ENCODE measurements at places on chromosomes 5 and 9.

GRCh38 chr5:167579693-167580055, 711.8 kb upstream of the WWC1 start:
- DNase-seq: no peak

- DNase-seq: peak; percentile 23
Measured at GRCh38 chr5:135660826-135661575, 82.2 kb upstream of the CXCL14 start.

GRCh38 chr5:74034733-74035132, 408.7 kb downstream of the ARHGEF28 start:
- DNase-seq: no peak

DNA sequence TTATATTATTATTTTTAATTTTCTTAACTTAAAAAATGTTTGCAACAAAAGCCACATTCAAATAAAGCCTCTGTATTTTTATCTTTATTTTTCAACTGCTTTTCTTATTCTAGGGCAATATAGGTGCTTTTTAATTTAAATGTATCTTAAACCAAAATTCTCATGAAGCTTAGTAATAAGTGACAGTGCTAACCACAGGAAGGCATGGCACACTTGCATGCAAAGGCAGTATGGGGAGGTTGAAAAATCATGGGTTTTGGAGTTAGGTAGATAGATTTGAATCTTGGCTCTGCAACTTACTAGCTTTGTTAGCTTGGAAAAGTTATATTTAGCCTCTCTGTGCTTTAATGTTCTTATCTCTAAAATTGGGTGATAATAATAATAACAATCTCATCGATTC, 458.0 kb downstream of the DMAC1 start:
- DNase-seq: no peak

DNA sequence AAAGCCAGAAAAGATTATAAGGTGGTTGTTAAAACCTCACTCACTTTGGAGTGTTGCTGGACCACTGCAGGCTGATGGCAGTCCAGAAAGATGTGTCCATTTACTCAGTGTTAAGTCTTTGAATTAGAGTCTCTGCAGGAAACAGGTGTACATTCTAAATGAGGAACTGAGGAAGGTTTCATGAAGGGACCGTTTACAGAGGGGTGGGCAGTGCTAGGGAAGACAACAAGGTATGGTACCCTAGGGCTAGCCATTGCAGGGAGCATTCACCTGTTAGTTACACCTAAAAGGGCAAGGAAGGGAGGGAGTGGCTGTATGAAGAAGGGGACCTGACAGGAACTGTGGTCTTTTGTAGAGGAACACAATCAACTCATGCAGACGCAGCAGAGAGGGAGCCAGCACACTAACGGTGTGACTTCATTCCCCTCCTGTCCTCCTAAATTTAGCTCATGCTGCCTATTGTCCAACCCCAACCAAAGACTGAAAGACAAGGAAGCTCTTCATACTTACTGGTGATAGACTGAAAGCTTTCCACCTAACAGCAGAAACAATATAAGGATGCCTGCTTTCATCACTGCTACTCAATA, 32.2 kb upstream of the PAX5 start:
- DNase-seq: no peak

DNA sequence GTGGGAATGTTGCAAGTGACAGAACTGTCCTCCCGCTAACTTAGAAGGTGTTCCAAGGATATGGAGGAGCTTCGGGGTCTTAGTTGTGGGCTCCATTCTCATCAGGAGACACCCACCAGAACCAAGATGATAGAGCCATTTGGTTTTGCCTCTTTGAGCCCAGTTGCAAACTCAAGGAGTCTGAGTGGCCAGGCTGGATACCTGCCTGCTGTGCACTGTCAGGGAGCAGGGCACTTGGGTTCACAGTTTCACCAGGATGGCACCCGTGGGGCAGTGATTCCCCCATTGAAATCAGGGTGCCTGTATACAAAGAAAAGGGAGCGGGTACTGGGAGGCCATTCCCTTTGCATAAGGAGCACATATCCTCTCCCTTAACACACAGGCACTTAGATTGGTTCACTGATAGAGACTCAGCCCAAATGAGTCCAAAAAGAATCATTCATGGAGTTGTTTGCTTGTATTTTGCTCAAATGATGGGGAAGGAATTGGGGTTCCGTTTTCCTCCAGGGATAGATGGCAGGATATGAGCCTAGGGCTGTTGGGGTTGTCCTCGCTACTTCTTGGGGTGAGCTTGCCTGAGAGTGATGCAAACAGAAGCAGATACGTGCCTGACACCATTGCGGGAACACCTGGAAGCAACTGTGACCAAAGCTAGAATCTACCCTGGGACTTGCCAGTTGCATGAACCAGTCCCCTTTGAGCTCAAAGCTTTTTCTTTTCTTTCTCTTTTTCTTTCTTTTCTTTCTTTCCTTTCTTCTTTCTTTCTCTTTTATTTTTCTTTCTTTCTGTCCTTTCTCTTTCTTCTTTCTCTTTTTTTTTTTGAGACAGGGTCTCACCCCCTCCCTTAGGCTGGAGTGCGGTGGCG, 1.3 kb upstream of the PRR7 start:
- no peak for DNase-seq

GRCh38 chr5:174140452-174141020, 95.0 kb downstream of the NSG2 start:
- no peak for DNase-seq

DNA sequence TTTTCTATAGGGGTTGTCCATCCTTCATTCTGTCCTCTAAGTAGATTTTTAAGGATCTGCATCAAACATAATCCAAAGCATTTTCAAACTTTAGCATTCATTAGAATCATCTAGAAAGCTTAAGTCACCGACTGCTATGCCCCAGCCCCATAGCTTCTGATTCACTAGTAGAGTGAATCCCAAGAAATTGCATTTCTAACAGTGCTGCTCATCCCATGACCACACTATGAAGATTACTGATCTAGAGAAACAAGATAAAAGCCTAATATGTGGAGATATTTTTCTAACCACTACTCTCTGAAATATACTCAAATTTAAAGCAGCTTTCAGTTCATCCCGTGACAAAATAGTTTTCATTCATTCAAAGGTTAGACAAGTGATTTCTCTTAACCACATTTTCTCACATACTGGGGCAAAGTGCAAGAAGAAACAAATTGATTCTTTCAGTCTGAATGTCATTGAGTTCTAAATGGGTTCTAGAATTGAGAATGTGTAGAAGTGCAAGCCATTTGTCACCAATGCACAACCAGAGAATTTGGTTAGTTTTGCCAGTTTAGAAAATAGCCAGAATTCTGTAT, 286.9 kb upstream of the CD180 start:
- no peak for DNase-seq

GRCh38 chr9:20692554-20692953, 8.5 kb downstream of the FOCAD start:
- DNase-seq: no peak

DNA sequence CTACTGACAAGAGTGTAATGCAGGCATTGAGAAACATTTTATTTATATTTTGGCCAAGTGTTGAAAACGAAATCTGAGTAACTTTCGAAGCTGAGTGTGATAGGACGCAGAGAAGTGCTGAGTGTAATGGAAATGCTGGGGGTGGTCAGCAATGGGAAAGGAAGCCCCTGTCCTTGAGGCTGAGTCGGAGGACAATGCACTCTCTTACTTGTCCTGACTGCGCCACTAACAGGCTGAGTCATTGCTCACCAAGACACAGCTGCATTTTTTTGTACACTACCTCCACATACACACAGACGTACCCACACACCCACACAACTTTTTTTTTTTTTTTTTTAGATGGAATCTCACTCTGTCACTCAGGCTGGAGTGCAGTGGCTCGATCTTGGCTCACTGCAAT, 637.7 kb downstream of the SLCO4C1 start:
- no peak for DNase-seq

- DNase-seq: no peak
Measured at GRCh38 chr9:127531676-127532075, 80.4 kb downstream of the LRSAM1 start.

GRCh38 chr5:67870662-67871061, 344.9 kb upstream of the PIK3R1 start:
- DNase-seq: no peak

DNA sequence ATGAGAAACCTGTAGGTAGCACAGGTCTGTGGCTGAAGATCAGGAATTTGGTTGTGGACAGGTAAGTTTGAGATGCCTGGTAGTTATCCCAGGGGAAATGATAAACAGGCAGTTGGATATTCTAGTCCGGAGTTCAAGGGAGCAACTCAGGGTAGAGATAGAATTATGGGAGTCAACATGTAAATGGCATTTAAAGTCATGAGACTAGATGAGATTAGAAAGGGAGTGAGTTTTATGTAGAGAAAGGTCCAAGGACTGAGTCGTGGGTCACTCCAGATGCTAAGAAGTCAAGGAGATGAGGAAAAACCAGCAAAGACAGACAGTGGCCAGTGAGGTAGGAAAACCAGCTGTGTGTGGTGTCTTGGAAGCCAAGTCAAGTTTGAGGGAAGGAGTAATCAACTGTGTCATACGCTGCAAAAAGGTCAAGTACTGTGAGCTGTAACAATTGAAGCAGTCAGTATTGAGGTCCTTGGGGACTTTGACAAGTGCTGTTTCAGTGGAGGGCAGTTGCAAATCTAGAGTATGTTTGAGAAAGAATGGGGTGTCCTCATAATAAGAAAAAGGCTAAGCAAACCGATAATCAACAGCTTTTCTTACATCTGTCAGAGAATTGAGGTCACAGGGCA, 18.2 kb downstream of the GNPDA1 start:
- DNase-seq: no peak

GRCh38 chr5:6078881-6079280, 299.5 kb downstream of the MED10 start:
- no peak for DNase-seq

DNA sequence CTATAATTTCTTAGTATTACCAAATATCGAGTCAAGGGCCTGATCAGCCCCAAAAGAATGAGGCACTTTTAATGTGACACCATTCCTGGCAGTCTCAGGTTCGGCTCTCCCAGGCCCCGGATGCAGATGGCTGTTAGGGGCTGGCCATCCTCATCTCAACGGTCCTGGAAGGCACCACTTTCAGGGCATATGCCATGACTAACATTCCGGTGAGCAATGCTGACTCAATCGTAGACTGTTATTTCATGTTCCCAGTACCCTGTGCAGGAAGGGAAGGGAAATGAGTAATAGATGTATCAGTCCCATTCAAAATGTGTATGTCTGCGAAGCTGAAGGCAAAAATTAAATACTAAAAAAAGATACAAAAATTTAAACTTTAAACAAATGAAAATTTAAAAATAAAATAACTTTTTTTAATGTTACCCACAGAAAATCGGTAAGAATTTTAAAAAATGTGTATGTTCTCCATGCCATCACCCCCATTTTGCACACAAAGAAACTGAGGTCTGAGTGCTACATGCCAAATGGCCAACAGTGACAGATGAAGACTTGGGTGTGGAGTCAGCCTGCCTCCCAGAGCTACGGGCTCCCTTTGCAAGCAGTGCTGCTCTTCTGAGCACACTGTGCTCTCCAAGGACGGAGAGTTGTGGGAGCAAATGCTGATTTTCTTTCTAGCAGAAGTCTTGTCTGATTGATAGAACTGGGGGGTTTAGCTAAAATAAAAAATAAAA, 79.0 kb downstream of the GLDC start:
- no peak for DNase-seq

GRCh38 chr5:10460252-10460906, 18.7 kb downstream of the ROPN1L start:
- DNase-seq: no peak

DNA sequence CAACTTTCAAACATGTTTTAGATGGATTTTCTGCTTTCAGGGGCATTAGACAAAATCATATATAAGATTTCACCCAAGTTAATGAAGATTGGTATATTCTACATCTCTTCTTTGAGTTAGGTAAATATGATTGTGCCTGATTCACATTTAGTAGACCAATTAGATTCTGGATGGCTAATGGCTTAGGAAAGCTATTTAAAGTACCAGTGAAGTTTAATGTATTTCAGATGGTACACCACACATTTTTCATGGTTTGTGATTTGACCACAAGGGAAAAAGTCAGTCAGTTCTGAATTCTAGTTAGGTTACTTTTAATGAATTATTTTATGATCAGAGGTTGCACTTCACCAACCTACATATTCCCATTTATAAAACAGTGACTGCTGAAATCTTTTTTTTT, 409.7 kb downstream of the ADGRV1 start:
- no peak for DNase-seq

DNA sequence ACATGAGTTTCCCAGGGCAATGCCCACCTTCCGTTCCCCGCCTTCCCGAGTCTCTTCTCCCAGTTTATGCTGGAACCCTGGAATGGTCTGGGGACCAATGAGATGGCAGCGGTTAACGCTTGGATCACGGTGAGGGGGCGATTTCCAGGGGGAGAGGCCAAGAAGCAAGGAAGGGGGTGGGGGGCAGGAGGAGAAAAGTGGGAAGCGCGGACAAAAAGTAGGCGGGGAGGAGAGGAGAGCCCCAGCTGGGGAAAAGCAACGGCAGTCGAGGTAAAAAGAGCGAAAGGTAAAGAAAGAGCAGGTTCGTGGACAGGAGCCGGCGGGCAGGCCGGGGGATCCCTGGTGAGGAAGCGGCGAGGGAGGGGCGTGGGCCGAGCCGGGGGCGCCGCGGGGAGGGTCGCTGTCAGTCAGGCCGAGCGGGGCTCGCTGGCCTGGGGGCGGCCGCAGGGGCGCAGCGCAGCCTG, 508 bp upstream of the SNCAIP start:
- DNase-seq: peak; percentile 47

DNA sequence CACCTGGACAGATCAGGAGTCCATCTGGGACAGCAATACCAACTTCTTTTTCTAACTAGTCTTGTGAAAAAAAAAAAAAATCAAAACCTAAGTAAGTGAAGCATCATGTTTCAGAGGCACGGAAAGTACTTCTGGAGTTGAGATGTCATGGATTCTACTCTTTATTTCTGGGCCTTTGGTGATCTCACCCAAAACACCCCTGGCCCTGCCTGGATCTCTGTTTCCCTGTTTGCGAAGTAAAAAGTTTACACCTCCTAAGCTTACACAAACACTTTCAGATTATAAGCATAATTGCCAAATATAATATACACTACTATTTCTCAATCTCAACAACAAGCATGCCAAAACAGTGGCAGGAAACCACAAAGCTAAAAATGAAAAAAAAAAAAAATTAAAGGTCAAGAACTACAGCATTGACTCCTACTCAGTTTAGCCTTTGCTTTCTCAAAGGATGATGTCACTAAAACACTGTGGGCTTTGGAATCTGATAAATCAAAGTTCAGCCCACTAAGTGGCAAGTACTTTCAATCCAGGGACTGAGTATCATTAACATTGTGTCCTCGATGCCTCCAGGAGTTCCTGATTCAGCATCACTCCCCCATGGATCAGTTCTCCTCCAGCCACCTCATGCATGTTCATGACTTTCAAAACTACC, 291.9 kb downstream of the NFIB start:
- no peak for DNase-seq

DNA sequence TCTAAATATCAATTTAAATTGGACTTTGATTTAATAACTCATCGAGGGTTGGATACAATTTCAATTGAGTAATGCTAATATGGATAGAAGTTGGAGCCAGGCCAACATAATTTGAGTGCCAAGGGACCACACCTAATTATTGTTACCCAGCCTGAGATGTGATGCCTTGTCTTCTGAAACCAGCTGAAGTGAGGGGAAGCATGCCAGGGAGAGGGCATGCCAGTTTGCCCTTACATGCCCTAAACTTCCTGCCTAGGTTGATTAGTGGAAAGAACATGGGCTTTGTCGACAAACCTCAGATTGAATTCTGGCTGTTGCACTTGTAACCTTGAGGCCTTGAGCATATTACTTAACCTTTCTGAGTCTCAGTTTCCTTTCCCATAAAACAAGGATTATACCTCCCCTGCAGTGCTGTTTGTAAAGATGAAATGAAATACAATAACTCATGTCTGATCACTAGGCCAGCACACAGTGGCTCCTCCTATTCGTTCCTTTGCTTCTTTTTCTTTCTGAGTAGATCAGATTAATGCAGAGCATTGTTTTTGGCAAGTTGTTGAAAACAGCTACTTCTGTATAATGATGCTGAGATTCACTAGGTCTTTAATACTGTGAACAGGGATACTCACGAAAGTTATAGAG, 412.8 kb downstream of the TLE4 start:
- DNase-seq: no peak

All from right kidney (tissue), 9 donors.